ENCODE measurements at places on chromosomes 7 and 10.

GRCh38 chr10:29634764-29635625 is at the start of gene SVIL:
Gene SVIL, minus strand, starts transcription at chr10:29634971. Its CDS starts 79,913 bp downstream, at chr10:29555058.
- no peak for DNase-seq

GRCh38 chr7:102024005-102024768 is 206.8 kb downstream of the CUX1 start:
- DNase-seq = no peak

DNA sequence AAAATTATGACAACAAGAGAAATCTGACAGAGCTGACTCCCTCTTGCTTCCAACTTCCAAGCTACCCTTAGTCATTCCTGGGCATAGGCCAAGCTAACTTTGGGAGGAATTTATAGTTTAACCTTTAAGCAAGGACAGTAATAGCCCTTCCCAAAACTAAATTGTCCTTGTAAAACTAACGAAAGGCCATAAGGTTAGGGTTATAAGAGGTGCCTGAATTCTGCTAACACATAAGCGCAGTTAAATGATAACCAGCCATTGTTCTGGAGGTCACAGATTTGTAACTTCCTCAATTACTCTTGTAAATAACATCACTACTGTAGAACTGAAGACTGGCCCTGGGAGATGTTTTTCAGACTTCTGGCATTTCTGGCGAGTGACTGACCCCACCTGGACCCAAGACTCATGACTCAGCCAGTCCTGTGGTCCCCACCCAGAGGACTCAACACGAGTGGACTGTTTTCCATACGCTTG is 481.2 kb downstream of the KCNMA1 start:
- no peak for DNase-seq

GRCh38 chr7:151232917-151233701 is 826 bp downstream of the CHPF2 start:
- peak; percentile 46 for DNase-seq

- DNase-seq = no peak
Observed at GRCh38 chr10:99869581-99870122, 87.2 kb downstream of the ABCC2 start.

GRCh38 chr10:111118758-111119157 is 41.9 kb downstream of the ADRA2A start:
- DNase-seq = no peak

DNA sequence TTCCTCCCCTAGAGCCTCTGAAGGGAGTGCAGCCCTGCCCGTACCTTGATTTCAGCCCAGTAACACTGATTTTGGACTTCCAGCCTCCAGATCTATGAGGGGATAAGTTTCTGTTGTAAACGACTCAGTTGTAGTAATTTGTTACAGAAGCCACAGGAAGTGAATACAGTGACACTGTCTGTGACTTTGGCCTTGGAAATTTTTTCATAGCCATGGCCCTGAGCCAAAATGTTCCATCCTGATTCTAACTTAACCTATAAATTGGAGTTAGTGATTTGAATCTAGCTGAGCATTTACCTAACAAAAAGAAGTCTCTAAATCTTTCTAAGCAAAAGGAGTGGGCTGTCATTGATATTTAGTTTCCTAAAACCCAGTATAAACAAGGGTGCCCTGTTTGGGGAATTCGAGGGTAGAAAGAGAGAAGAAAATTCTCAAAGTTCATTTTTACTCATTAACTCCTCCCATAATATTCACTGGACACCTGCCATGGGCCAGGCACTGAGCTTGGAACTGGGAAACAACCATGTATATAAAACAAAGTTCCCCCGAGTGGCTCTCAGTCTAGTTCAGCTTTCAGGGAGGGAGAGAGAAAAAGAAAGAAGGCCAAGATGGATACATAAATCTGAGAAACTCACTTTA is 162.3 kb downstream of the SKIDA1 start:
- no peak for DNase-seq

DNA sequence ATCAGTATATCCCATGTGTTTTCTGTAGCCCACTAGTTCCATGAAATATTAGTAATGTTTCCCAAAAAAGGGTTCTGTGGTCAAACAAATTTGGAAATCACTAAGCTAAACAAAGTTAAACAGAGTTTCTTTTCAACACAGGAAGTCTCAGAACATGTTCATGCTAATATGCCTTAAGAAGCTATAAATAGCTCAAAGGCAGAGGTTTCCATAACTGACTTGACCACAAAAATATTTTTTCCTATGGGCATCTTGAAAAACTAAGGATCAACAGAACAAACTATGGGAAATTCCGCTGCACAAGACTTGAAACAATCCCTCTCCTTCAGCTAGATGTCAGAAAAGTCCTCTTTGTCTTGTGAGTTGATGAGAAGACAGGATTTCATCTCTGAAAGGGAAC is 59.7 kb downstream of the SEM1 start:
- DNase-seq = no peak

GRCh38 chr10:103458720-103459119 is at the start of gene CALHM1:
Gene CALHM1, minus strand, starts transcription at chr10:103458900. Its CDS starts 149 bp downstream, at chr10:103458751.
- no peak for DNase-seq

DNA sequence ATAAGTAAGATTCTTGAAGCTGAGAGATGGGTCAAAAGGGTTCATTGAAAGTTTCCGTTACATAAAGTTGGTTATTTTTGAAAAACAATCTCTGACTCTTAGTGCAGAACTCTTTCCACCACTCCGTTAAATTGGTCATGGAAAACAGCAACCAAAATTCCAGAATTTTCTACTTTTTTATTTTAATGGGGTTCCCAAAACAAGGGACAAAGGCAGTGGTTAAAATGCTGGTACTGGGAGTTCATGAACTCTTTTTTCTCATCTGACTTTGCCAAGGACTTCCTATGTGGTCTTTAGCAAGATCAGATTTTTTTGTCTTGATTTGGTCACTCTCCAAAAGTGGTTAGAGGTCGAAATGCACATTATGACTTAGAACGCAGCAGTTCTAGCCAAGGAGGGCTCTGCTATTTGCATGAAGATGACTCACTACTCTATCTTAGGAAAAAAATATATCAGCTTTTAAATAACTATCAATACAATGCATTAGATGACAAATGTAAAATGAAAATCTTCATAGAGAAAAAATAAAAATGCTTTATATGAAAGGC is 145.7 kb downstream of the REEP3 start:
- DNase-seq = no peak

GRCh38 chr10:127406018-127406550 is 143.0 kb upstream of the NPS start:
- DNase-seq = no peak

GRCh38 chr7:154748089-154748786 is 254.7 kb downstream of the PAXIP1 start:
- DNase-seq = no peak

DNA sequence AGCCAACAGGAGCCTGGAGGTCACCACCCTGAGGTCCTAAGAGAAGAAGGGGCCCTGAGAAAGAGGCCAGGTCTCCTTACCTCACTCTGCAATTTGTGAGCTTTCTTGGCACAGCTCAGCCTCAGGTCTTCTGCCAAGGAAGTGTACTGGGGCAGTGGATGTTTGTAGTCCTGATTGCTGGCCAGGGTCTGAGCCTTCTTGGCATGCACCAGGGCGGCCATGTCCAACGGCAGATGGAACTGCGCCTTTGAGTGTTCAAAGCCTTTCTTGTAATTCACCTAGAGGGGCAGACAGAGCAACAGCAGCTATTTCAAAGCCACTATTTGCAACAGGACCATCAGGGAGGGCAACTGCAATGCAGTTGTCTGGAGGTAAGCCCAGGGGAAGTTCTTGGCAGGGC is 51.7 kb downstream of the NRAP start:
- no peak for DNase-seq

- no peak for DNase-seq
Observed at GRCh38 chr10:5504146-5505072, 5.0 kb upstream of the CALML5 start.

DNA sequence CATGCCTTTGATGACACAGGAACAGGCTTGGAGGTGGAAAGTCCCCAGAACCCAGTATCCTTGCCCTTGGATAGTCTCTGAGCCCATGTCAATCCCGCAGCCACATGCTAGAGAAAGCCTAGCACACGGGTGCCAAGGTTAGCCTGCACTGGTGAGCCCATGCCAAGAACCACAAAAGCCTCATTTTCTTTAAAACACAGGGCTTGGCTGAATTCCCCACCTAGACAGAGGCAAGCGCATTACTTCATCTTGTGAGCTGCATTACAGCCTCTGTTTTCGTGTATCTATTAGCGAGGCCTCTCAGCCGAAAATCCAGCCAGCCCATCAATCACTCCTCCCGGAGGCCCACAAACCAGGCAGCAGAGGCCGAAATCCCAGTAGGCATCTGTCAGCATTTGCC is 314.9 kb upstream of the AUTS2 start:
- DNase-seq = no peak

DNA sequence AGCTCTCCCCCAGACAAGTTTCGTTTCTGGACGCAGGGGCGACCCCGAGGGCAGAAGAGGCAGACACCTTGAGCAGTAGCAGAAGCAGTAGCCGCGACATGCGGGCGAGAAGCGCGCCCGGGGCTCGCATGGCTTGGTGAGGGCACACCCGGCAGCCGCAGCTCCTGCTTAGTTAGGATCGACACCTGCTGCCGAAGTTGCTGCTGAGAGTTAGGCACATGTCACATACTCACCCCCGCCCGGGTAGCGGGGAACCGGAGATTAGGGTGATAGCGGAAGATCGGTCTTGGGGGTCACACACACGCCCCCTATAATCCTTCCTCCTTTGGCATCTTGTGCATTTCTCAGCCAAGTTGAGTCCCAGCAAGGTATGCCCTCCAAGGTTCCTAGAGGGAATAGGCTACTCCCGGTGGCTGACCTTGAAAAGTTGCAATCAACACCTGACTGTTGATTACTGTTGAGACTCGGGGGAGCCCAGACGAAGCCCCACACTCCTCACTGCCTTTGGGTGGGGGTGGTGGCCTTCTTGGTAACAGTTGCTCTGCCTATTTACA is 668 bp downstream of the GPR37 start:
- no peak for DNase-seq

DNA sequence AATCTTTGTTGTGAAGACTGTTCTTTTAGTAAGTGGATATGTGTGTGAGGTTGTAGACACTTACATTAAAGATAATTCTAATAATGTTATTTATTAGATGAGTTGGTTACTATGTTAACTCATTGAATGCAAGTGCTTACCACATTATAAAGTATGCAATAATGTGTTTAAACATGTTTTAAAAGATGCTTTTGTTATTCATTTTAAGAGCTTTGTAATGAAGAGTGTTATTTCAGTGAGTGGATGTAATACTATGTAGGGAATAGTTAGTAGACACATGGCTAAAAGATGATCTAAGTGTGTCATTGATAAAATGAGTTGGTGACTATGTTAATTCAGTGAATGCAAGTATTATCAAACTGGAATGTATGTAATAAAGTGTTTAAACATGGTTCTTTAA is 70.0 kb upstream of the VOPP1 start:
- DNase-seq = no peak

DNA sequence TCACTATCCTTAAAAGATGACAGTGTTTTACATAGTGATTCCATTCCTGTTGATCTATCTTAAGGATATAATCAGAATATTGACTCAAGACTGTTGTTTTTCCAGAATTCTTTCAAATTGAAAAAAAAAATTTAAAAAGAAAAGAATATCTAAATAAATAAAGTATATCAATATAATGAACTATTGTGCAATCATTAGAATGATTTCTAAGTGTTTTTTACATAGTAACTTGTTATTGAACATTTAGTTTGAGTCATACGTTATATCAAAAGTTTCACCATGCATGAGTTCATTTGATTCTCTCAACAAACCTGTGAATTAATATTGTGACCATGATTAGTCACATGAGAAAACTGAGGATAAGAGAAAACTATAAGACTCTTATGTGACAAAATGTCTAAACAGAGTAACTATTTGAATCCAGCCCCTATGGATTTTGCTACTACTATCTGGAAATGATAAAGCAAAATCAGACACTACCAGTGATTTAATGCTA is 46.1 kb downstream of the KLF6 start:
- DNase-seq = no peak

DNA sequence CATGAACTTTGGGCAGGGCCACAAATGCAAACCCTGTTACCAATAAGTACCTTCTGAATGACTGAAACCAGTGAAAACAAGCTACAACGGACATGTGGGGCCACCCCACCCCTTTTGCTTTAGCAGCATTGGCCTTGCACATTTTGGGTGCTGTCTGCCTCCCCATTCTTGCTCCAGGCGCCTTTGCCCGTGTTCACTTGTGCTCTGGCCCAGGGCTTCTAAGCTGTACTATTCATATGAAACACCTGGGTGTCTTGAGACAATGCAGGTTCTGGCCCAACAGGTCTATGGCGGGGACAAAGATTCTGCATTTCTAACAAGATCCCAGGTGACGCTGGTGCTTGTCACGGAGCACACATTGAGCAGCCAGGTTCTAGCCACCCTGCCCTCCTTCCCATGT is 96.5 kb upstream of the SDK1 start:
- DNase-seq = no peak

DNA sequence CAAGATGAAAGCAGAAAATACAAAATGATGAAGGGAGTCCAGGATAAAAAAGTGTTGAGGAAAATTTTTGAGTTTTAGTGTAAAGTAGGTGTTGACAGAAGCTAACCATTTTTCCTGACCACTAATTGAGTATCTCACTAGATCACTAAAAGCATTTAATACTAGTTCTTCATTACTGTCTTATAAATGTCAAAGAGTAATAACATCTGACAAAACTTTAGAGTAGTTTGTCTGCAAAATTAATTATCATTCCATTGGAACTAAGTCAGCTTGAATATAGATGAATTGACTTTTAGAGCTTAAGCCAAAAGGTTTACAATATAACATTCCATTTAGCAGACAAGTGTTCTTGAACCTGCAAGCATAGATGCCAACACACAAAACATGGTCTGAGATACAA is 232.9 kb downstream of the FOXP2 start:
- DNase-seq = no peak

- no peak for DNase-seq
Observed at GRCh38 chr10:100037758-100038315, 28.1 kb upstream of the DNMBP start.

Measured in T follicular helper cell (primary cell).